Effector memory CD4-positive, alpha-beta T cell (primary cell): ENCODE measurements at places on chromosomes 6 and 20.

- no peak for DNase-seq
These were observed 293.7 kb downstream of the RNF144B start for GRCh38 chr6:18680842-18681241.

GRCh38 chr6:42406306-42407280 is 45.1 kb downstream of the TRERF1 start:
- DNase-seq: no peak

- DNase-seq: no peak
These were observed 119.6 kb upstream of the DOK5 start for GRCh38 chr20:54355631-54356280.

- DNase-seq: no peak
These were observed 17.2 kb upstream of the TAGAP start for GRCh38 chr6:159061805-159062563.

DNA sequence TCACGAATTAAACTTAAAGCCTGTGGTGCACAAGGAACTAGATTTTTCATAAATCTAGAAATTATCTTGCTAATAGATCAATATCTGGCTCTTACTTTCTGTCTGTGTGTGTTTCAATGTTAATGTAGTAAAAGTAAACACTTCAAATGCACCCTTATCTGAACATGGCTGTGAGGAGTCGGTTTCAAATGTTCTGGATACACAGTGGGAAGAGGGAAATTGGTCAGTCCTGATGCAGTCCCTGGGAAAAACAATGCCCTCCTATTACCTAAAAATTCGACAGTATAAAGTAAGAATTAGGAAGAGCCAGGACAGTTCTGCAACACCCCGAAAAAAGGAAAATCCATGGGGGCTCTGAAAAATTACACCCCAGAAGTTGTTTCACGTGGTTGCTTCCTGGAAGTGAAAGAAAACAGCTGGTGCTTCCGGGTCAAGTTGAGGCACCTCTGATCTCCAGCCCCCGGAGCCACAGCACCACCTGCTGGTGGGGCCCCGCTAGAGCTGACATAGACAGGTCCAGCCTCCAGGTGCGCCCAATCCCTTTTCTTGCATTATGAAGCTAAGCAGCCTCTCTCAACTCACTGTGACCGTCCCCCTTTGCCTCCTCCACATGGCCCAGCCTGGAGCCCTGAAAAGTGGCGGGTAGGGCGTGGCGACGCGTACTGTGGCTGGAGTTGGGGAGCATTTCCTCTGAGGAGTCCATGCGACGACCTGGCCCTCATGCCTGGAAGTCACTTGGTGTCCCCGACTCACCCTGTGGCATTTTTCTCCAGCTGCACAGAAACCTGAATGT is 8.3 kb downstream of the SEMG2 start:
- peak; percentile 6 for DNase-seq

GRCh38 chr6:52361414-52361944 is 472 bp upstream of the PAQR8 start:
- peak; percentile 5 for DNase-seq

- no peak for DNase-seq
These were observed 580.1 kb downstream of the TFAP2B start for GRCh38 chr6:51398793-51399192.

GRCh38 chr20:64138276-64138815 is 25.9 kb upstream of the MYT1 start:
- no peak for DNase-seq

DNA sequence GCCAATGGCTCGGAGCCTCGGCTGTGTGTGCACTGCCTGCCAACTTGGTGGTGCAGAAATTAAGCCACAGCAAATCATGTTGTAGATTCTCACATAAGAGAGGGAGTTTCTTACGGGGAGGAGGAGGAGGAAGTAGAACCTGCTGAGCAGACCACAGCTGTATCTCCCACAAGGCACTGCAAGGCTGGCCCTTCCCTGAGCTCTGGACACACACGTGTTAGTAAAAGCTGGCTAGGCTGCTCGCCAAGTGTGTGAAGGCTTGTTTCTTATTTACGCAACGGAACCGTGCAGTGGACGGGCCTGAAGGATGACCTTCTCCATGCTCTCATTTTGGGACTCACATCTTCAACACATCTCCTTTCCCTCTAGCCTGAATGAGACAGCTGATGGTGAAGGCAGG is 15.7 kb upstream of the QKI start:
- no peak for DNase-seq

- DNase-seq: no peak
These were observed 92.9 kb upstream of the NRSN1 start for GRCh38 chr6:24032896-24033688.

- DNase-seq: no peak
These were observed 86.3 kb upstream of the PROKR2 start for GRCh38 chr20:5402903-5403531.

DNA sequence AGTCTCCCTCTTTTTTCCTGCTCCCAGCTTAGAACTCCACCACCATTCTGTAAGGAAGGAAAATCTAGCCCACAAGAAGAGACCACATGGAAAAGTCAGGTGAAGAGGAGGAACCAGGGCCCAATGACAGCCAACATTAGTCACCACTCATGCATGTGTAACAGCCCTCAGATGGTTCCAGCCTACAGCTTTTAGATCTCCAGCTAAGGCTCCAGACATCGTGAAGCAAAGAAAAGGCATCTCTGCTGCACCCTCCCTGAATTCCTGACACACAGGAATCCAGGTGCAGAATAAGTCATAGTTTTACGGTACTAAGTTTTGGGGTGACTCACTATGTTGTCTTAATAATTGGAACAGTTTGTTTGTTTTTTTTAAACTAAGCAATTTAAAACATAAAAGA is 25.5 kb downstream of the DCDC2 start:
- DNase-seq: no peak

- DNase-seq: no peak
These were observed 36.8 kb upstream of the RGS17 start for GRCh38 chr6:153167907-153168306.

DNA sequence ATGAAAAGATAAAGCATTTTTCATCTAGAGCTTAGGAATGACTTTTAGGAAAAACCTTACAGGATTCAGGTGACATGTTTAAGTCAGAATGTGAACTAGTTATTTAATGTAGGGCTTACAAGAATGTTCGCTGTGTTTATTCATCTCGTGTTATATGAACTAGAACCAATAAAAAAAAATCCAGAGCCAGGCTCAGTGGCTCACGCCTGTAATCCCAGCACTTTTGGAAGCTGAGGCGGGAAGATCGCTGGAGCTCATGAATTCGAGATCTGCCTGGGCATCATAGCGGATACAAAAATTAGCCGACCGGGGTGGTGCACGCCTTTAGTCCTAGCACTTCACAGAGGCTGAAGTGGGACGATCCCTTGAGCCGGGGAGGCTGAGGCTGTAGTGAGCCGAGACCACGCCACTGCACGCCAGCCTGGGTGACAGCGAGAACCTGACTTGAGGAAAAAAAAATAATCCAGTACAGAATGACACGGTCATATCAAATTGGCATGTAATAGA is 46.3 kb downstream of the OR2B2 start:
- DNase-seq: no peak

- DNase-seq: peak; percentile 34
These were observed 3.6 kb downstream of the CCND3 start for GRCh38 chr6:41937861-41938574.

- DNase-seq: no peak
These were observed 1.4 kb downstream of the C6orf15 start for GRCh38 chr6:31110825-31111582.

DNA sequence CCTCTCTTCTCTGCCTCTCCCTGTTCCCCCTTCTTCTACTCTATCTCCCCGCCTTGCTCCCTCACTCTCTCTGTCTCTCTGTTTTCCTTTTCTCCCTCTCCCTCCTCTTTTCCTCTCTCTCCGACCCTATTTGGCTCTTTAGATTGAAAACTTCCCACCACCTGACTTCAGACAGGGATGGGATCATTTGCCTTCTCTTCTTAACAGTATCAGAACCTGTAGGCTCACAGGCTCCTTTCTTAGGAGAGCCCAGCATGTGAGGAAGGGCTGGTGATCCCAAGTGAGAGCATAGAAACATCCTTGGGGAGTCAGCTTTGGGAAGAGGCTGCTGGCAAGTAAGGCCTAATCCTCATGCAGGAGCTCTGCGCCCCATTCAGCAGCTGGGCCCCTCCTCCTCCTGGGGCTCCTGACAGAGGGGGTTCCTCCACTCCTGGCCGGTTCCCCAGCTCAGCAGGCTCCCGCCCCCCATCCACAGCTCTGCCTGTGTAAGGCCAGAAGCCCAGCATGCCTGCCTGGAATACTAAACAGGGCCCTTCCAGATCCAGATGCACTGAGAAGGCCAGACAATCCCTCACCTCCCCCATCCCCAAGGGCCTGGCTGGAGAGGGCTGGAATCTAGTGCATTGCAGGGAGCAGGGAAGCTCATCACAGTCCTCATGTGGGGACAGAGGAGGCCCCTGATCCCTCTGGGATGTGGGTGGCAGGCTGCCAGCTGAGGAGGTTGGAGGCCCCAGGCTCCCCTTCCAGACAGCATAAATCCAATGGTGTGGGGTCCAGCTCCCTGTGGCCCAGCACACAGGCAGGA is 93.4 kb downstream of the PTPRT start:
- no peak for DNase-seq

GRCh38 chr6:28105245-28105639 is 19.2 kb upstream of the ZSCAN16 start:
- no peak for DNase-seq

- no peak for DNase-seq
These were observed 205.2 kb downstream of the KIF16B start for GRCh38 chr20:16367948-16368560.

GRCh38 chr6:167303675-167304625 is 12.8 kb downstream of the UNC93A start:
- DNase-seq: no peak

DNA sequence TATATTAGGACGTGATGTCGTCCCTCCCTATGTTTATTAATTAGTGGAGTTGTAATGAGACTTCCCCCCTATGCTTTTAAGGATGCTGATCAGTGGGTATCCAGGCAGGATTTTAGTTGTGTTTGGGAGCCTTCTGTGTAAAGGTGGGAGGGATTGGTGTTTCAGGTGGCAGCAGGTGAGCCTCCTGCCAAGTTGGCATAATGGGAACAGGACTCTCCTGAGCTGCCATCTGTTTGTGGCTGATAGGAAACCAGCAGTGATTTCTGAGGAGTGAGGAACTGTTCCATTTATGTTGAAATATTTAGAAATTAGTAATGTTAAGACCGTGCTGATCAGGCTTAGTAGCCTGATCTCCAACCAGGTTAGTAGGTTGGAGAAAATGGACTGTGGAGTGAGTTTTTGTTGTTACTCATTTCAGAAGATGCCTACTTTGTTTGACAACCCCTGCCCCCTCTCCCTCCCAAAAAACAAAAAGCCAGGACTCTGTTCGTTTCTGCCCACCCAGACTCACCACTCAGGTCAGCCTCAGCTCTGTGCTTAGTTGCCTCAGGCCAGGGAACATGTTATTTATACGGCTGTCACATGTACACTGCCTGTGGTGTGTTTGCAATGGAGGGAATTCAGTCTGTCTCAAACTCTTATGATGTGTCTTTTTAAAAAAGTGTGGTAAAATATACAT is 55.4 kb upstream of the TULP4 start:
- no peak for DNase-seq

GRCh38 chr6:21633511-21634109 is 40.1 kb downstream of the SOX4 start:
- no peak for DNase-seq

- no peak for DNase-seq
These were observed 6.7 kb upstream of the VNN2 start for GRCh38 chr6:132764370-132764769.

DNA sequence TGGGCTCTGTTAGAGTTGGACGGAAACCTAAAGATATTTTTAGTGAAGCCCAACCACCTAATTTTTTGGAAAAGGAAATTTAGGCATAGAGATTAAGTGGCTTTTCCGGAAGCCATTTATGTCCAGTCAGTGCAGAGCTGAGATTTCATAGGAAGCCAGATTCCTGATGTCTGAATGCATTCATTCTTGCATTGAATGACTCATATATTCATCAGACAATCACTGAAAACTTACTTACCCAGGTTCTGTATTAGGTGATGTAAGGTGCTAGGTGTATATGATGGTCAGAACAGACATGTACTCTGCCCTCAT is 4.1 kb downstream of the SH3BGRL2 start:
- DNase-seq: no peak

- no peak for DNase-seq
These were observed 7.2 kb upstream of the PPP1R16B start for GRCh38 chr20:38798266-38798665.

DNA sequence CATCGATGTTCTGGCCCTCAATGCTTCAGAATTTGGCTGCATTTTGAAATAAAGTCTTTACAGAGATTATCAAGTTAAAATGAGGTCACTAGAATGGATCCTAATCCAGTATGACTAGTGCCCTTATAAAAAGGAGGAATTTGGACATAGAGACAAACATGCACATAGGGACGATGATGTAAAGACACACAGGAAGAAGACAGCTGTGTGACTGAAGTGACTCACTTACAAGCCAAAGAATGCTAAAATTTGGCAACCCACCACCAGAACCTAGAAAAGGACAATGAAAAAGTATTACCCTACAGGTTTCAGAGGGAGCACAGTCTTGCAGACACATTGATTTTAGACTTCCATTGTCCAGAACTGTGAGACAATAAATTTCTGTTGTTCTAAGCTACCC is 322.8 kb upstream of the GJE1 start:
- no peak for DNase-seq

- no peak for DNase-seq
These were observed 100.9 kb downstream of the PPP1R14C start for GRCh38 chr6:150243620-150244314.

- DNase-seq: no peak
These were observed 14.5 kb upstream of the KCNK5 start for GRCh38 chr6:39243809-39244208.

DNA sequence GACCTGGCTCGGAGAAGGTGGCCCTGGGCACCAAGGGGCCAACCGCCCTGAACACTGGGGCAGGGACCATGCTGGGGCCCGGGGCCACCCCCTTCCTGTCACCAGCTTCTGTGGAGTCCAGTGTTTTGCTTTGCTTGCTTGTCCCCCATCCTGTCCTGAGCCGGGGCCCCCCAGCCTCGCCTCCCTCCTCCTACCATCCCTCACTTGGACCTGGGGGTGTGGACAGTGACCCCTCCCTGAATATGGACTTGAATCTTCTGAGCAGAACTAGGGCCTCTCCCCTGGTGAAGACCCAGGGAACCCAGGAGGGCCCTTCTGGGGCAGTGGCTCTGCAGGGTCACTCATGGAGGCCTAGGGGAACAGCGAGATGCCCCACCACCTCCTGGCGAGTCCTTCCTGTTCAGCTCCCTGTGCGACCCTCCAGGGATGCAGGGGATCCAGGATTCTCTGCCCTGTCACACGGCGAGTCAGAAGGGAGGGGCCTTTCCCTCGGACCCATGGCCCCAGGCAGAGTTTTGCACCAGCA is 41.6 kb downstream of the VSTM2L start:
- no peak for DNase-seq

DNA sequence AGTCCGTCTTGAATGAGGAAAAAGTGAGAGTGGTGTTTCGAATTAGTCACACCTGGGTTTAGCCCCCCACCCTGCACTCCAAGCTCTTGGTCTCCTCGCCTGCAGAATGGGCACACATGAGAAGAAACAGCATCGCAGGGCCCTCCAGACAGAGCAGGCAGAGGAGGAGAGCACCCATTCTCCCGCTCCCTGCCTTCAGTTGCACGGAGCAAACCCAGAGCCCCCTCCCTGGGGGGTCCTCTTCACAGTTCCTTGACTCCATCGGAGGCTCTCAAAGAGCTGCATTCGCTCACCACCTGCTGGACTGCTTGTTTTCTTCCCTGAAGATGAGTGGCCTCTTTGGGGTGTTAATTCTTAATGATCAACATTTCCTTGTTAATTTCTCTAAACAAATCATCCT is 5.1 kb downstream of the CST7 start:
- DNase-seq: no peak
